ENCODE measurements at places on chromosomes 3 and 15.
A peak's percentile ranks its signal among the peaks of the same experiment; 100 is the strongest.

GRCh38 chr3:63343674-63344073 is 65.6 kb downstream of the SYNPR start:
- peak; percentile 92 for DNase-seq

DNA sequence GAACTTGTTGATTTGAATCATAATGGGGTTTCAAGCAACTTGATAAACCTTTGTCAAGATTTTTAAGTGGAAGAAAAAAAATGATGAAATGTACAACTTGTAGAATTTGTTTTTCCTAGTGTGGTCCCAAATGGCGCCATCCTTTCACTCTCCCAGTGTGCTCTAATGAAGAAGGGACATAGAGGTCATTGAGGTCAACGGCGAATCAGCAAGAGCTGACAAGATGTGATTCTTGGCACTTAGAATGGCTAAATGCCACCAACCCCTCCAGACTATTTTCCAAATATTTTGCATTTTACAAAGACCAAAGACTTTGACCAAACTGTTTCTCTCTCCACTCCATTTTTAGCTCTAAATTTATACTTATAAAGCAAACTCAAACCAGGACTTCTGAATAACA is 320.2 kb upstream of the MME start:
- DNase-seq: peak; percentile 38

DNA sequence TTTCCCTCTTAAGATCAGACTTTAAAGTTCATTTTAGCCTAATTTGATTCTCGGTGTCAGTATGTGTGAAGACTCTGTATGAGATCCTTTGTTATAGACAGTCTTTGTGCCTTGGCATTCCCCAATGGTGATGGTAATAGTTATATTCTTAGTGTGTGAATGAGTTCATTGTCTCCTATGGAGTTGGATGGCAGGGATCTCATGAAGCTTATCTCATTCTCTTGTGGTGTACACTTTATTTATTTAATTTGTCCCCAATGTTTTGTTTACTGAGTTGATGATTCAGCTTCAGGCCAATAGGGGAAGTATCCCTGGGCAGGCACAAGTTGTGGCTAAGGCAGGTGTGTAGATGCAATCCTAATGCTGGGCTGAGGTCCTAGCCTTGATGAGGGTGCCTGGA is 222.0 kb upstream of the DPPA4 start:
- no peak for DNase-seq

DNA sequence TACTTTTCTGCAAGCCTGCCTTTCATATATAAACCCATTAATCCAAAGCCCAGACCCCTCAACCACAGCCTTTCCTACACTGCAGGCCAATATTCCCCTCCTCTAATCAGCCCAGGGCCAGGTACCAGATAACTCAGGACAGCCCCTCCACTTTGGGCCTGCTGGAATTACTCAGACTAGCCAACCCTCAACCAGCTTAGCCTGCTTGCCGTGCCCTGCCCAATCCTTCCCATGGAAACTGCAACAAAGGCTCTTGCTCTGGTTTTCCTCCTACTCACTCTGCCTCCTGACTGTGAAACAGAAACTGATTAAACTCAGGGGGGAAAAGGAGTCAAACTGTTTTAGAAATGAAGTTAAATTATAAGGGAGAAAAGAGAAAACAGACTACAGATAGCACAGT is 248.1 kb downstream of the KLF13 start:
- no peak for DNase-seq

- no peak for DNase-seq
Measured at GRCh38 chr3:123068601-123069381, 2.0 kb downstream of the PDIA5 start.

DNA sequence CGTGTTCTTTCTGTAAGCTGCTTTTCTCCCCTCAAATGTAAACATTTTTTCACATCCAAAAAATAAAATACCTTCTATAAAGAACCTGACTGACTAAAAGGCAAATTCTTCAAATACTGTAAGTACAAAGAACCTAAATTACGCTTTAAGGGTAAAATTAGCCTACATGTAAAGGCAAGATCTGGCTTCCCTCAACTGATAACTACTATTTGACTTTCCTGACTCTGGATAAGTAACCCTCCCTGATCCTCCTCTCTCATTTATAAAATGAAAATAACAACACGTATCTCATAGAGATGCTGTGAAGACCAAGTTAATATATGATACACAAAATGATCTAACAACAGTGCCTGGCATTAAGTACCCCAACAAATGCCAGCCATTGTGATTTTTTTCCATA is 12.2 kb downstream of the ADAM10 start:
- no peak for DNase-seq

- no peak for DNase-seq
Measured at GRCh38 chr3:50258979-50259378, 10.0 kb upstream of the SEMA3B start.

DNA sequence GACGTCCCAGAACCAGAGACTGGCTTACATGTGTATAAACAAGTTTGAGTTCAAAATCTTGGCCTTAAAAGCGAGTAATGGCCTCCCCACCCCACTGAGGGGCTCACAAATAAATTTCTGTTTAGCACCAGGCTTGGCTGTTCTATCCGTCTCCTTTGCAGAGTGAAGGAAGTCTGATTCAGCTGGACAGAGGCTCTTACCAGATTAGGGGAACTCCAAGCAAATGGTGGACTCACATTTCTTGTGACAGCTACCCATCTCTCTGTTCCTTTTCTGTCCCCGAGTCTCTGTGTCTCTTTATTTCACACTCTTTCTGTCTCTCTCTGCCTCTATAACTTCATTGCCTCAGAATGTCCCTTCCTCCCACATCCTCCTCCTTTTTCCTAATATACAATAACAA is 62.7 kb downstream of the DGKG start:
- no peak for DNase-seq

- DNase-seq: no peak
Measured at GRCh38 chr3:90095811-90096210, 988.4 kb downstream of the EPHA3 start.

- DNase-seq: peak; percentile 33
Measured at GRCh38 chr3:129836381-129837064, 57.0 kb downstream of the TMCC1 start.

DNA sequence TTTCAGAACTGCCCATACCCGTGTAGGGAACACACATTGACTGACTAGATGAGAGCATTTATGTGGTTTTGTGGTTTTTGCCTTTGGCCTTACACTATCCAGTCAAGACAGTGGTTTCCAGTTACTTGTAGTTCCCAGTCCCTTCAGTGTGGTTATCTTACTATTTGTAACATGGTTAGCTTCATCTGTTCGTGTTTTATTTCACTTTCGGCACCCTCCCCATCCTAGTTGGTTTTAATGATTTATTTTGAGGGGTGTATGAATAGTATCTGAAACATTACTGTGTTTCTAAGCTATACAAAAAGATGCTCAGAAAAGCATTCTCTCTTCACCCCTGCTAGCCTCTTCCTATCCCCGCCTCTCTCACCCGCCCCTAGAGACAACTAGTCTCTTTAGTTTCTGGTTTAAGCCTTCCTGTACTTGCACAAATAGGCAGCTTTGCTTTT is 14.1 kb downstream of the LYSMD4 start:
- no peak for DNase-seq

GRCh38 chr15:32886459-32886858 is 168.7 kb downstream of the GREM1 start:
- DNase-seq: no peak

DNA sequence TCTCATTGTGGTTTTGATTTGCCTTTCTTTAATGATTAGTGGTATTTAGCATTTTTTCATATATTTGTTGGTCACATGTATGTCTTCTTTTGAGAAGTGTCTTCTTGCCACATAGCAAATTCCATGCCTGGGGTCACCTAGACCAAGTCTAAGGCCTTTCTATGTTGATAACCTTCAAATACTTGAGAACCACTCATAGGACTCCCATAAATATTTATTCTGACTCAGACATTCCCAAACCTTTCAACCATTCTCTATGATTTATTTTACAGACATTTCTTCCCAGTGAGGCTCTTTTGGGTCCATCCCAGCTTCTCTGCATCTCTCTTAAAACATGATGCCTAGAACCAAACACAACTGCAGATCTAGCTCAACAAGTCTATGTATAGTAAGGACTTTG is 69.2 kb downstream of the ATP8B4 start:
- no peak for DNase-seq

DNA sequence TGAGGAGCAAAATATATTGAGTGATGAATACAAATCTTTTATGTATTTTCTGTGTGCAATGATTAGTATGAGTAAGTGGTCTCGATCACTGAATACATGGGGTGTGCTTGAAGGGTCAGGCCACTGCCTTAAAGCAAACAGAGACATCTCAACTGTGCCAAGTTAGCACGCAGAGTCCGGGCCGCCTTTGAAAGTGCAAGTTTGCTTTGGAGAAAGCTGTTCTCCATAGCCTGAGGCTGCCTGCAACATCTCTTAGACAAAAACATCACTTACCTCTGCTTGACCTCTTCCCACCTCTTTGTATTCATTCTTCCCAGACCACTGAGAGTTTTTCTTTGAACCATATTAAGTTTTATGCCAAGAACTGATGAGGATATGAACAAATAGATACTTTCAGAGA is 267.0 kb downstream of the ZBTB20 start:
- peak; percentile 48 for DNase-seq

DNA sequence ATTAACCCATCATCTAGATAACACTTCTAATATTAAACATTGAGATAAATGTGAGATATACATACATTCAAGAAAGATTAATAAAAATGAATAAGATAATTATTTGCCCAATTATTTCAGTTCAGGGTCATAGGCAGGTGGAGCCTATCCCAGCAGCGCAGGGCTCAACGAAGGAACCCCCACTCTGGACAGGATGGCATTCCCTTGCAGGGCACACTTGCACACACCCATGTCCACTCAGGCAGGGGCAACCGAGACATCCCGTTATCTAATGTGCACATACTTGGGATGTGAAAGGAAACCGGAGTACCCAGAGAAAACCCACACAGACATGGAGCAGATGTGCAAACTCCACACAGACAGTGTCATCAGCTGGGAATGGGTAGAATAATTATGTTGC is 175.4 kb upstream of the CMC1 start:
- no peak for DNase-seq

GRCh38 chr15:79154483-79155135 is 64.0 kb upstream of the RASGRF1 start:
- peak; percentile 66 for DNase-seq

DNA sequence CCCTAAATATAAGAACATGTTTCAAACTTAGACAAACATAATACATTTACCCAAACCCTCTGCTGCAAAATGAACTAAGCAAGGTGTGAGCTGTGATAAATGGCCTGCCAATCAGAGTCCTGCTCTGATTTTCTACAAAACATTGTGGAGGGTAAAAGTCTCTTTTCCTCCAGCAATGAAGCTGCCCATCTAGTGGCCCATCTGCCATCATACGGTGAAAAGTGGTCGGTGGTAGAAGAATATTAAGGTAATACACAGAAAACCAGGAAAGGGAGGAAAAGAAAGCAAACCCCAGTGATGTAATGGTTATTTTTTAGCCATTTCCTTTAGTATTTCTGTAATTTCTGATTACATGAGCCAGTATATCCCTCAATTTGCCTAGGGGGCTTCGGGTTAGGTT is 838.1 kb downstream of the TBL1XR1 start:
- DNase-seq: no peak

- DNase-seq: no peak
Measured at GRCh38 chr3:194936659-194937058, 251.0 kb downstream of the FAM43A start.

DNA sequence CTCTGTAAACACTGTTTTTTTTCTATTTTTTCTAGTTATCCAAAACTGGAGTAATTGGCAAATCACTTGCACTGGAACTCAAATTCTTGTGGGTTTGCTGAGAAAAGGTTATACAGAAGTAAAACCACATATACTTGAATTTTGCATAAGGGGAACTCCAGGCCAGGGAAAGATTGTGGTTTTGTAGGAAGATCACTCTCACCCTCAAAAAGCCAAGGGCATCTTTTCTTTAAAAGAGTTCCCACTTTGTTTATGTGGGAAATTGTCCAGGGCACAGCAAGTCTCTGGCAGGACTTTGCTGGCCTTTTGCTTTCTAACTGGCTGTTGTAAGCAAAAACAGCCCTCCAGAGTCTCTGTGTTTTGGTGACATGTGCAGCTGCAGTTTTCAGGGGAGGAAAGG is 340.3 kb upstream of the RBMS3 start:
- peak; percentile 24 for DNase-seq

DNA sequence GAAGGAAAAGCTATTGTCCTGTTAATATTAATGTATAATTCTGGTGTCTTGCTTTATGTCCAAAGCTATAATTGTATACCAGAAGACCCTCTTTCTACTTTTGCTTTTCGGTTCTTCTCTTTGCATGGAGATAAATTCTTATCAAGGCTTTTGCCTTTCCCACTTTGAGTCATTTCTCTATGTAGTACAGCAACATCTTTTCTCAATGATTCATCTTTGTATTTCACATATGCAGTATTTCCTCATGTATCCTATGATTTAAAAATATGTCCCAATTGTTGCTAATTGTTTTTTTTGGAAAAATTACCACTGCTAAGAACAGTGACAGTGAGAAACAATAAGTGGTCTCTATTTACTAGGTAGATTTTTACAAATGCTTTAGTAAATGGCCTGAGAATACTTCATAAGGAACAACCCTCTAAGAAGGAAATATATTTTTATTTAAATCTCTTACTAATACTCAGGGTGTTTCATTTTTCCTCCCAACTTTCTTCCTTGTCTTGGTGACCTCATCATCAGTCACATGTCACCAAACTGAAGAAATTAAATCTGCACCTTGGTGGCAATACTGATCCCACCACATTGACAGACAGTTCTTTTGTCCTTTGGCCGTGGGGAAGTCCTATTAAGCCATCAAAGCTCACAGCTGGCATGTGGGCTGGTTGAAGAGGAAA is 290.6 kb downstream of the SATB1 start:
- peak; percentile 60 for DNase-seq

DNA sequence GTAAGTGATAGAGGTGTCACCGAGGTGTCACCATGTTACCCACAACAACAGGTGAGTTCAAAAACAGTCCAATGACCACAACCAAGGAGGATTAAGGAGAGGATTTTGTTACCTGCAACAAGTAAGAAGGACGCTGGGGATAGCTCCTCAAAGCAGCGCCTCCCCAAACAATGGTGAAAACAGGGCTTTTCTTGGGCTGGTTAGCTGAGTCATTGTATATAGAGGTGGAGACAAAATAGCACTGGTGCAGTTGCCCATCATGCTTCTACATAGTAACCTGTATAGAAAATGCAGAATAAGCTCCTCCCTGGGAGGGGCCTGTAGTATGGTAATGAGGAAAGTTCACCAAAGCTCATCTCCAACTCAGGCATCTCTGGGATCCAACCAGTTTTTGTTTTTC is 116.9 kb upstream of the EIF1B start:
- no peak for DNase-seq

DNA sequence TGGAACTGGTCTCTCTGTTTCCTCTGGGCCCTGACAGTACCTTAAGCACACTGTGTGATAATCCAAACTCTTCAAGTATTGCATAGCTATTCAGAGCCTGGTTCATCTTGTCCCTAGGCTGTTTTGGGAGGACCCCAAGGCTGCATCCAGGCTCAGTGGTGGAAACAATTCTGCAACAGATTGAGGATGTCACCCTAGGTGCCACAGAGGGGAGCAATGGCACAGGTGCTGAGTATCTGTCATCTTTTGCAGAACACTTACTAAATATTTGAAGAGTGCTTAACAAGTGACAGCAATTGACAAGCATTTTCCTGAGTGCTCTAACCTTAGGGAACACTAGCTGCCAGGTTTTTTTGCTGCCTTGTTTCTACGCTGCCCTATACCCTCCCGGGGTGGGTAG is 27.8 kb downstream of the STARD5 start:
- DNase-seq: no peak

All from eye (tissue), 1 donor.